Activated T-cell treated with anti-CD3 and anti-CD28 coated beads for 48 hours (primary cell): ENCODE measurements at places on chromosomes 6 and 20.

- no peak for DNase-seq
These were observed 72.4 kb upstream of the TMEM181 start for GRCh38 chr6:158487495-158487894.

DNA sequence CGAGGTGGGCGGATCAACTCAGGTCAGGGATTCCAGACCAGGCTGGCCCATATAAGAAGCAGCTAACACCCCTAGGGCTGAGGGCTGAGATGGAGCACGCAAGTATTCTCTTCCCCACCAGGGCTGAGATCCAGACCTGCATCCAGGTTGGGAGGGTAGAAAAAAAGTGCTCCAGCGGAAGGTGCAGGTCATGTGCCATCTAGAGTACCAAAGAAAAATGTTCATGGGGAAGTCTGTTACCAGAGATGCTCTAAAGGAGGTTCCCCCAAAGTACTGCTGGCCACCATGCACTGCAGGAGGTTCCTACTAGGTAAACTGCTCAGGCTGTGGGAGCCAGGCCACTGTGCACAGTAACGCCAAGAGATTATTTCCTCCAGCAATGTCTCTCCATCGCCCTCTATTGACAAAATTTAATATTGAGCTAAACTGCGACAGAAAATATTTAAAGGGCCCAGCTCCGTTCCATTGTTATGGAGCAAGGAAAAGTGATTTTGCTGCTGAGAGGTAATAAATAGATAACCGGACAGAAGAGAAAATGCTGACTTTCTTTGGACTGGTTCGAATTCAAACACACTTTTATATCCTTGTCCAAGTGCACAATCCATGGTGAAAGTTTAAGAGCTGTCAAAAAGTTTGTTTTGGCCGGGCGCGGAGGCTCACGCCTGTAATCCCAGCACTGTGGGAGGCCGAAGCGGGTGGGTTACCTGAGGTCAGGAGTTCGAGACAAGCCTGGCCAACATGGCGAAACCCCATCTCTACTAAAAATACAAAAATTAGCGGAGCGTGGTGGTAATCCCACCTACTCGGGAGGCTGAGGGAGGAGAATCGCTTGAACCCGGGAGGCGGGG is 159.9 kb downstream of the OR2B2 start:
- peak; percentile 25 for DNase-seq

DNA sequence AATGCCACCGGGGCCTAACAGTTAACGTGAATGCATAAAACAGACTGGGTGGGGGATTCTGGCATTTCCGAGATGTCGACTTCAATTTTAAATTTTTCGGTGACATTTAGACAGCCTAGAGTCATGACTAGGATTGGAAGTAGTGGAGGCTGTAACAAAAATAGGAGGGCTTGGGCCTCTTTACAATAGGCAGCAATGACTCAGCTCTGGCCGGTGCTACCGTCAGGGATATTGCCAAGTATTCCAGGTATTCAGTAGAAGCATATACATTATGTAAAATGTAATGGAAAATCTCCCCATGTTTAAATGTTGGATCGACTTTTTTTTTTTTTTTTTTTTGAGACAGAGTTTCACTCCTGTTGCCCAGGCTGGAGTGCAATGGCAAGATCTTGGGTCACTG is 136.2 kb upstream of the STMND1 start:
- DNase-seq = no peak

DNA sequence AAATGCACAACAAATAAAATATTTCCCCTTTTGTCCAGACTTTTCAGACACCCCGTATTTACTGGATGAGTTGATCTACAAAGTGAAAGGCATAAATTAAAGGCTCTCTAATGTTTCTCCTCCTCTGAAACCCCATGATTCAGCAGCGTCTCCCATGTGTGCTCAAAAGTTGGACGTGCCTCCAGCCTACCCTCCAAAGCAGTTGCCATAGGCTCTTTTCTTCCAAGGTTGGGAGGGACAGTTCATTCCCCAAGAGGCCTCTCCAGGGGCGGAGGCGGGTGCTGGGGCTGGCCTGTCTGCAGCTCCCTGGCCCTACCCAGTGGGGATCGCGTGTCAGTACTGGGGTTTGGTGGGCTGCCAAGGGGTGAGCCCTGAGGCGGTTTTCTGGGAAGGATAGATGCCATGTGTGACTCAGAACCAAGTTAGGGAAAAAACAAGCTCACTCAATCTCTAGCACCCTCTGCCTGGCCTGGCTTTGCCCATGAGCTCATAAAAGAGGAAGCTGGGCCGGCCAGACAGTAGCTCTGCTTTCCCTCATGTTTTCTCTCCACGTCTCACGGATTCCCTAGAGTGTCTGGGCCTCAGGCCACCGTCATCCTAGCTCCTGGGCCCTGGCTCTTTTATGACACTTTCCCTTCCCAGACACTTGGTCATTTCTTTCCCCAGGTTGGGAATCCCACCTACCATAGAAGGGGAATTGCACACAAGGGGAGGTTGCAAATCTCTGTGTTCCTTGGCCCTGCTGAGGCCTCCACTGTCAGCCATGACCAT is 8.0 kb upstream of the IER3 start:
- DNase-seq = no peak

- DNase-seq = no peak
These were observed 3.9 kb upstream of the LRP11 start for GRCh38 chr6:149867876-149868640.

DNA sequence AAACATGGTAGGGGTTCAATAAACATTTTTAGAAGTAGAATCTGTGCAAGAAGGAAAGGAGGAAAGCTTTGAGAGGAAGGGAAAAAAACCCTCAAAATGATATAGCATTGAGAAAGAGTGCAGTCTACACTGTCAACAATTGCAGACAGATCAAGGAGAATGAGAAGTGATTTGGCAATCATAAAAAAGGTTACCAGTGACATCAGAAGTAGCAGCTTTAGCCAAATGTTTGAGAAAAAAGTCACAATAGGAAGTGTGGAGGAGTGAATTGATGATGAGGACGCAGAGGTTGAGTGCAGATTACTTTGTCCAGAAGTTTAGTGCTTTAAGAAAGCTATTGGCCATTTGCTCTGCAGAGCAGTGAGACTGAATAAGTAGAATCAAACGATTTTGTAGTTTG is 155.0 kb downstream of the GJA1 start:
- DNase-seq = no peak

- DNase-seq = no peak
These were observed 84.7 kb downstream of the ASXL1 start for GRCh38 chr20:32442630-32443373.

DNA sequence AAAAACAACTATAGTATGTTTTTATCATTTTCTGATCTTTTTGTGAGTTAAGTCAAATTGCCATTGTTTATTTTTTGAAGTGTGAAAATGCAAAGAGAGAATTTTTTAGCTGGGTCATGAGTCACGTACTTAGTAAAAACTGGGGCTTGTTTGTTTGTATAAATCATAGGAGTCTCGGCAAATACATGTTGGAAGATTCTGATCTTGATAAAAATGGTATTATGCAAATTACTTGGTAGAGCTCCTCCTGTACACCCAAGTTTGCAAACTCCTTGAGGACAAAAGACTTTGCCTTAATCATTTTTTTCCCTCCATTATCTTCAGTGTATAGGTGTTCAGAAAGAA is 25.8 kb downstream of the TBPL1 start:
- DNase-seq = no peak

GRCh38 chr6:44227148-44227793 is 3.9 kb downstream of the SLC29A1 start:
- no peak for DNase-seq

DNA sequence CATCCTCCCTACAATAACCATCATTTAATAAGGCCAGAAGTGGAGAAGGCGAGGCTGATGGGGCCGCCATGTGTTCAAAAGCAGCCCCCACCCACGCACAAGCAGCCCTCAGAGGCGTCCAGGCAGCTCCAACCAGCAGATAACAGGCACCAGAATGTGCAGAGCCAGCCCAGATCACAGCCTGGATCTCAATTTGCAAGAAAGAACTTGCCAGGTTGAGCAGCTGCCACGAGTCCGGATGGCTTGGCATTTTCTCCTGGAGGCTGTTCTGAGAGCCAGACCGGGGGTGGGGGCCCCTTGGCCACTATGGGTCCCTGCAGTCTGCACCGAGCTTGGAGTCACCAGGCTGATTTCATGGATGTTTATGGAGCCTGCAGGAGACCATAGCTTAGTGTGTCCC is 338.1 kb downstream of the PREX1 start:
- DNase-seq = no peak

DNA sequence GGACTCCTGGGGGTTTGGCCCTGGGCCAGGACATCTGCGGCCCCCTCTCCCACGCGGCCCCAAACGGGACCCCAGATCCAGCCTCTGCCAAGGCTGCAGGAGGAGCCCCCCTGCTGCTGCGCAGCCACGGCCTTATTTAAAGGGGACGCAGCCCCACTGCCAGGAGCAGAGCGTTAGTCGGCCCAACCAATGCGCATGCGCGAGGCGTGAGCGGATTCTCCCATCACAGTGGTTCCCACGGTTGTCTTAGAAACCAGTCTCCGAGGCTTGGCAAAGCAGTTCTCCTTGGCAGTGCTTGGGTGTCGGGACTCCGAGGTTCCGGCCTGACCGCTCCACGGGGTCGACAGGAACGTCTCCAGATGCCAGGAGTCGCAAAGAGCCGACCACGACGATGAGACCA is 288.3 kb upstream of the ZNF337 start:
- peak; percentile 42 for DNase-seq

- no peak for DNase-seq
These were observed 14.7 kb downstream of the AKIRIN2 start for GRCh38 chr6:87687296-87687695.

GRCh38 chr6:158763434-158764182 is 55.6 kb downstream of the EZR start:
- DNase-seq = no peak

GRCh38 chr6:1027795-1028569 is 283.9 kb upstream of the FOXQ1 start:
- no peak for DNase-seq

GRCh38 chr6:100304575-100304974 is 160.1 kb downstream of the SIM1 start:
- no peak for DNase-seq
